ENCODE measurements at places on chromosomes 1 and 21.

DNA sequence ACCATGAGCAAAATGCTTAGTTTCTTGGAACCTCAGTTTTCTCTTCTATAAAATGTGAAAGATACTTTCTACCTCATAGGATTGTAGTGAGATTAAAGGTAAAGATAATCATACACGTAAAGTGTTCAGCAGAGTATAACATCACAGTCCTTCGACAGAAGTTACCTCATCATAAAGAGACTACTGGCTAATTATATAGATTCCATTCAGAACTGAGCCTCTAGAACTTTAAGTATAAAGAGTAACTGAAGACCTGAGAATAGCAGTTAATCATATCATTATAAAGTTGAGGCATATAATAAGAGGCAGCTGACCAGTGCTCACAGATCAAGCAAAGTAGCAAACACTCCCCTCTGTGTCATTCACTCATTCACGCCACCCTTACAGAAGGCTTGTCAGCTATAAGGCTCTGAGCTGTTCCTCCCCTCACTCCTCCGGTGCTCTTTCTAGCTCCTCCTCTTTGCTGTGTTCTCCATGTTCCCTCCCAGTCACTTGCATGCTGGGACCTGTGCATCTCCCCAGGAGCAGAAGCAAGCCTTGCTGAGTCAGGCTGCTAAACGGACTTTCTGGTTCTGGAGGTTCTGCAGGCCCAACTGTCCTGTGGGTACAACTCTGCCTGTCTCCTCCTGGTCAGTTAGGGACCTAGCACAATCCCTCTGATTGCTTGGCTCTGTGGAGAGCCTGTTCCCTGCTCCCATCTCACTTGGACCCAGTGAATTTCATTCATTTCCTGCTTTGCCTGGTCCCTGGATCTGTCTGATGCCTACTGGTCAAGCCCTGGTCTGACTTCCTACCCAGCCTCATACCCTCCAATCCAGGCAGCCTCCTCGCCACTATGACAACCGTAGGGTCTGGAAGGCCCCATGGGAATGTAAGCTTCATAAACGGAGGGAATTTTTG is 28.3 kb upstream of the LY9 start:
- DNase-seq, result no peak

- no peak for DNase-seq
These were observed 158.7 kb upstream of the EDN2 start for GRCh38 chr1:41642922-41643821.

DNA sequence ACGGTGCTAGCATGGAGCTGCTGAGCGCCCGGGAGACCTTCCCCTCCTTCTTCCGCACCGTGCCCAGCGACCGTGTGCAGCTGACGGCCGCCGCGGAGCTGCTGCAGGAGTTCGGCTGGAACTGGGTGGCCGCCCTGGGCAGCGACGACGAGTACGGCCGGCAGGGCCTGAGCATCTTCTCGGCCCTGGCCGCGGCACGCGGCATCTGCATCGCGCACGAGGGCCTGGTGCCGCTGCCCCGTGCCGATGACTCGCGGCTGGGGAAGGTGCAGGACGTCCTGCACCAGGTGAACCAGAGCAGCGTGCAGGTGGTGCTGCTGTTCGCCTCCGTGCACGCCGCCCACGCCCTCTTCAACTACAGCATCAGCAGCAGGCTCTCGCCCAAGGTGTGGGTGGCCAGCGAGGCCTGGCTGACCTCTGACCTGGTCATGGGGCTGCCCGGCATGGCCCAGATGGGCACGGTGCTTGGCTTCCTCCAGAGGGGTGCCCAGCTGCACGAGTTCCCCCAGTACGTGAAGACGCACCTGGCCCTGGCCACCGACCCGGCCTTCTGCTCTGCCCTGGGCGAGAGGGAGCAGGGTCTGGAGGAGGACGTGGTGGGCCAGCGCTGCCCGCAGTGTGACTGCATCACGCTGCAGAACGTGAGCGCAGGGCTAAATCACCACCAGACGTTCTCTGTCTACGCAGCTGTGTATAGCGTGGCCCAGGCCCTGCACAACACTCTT is 1.1 kb downstream of the TAS1R3 start:
- no peak for DNase-seq

GRCh38 chr1:16926491-16927073 is 4.9 kb downstream of the CROCC start:
- DNase-seq, result no peak

DNA sequence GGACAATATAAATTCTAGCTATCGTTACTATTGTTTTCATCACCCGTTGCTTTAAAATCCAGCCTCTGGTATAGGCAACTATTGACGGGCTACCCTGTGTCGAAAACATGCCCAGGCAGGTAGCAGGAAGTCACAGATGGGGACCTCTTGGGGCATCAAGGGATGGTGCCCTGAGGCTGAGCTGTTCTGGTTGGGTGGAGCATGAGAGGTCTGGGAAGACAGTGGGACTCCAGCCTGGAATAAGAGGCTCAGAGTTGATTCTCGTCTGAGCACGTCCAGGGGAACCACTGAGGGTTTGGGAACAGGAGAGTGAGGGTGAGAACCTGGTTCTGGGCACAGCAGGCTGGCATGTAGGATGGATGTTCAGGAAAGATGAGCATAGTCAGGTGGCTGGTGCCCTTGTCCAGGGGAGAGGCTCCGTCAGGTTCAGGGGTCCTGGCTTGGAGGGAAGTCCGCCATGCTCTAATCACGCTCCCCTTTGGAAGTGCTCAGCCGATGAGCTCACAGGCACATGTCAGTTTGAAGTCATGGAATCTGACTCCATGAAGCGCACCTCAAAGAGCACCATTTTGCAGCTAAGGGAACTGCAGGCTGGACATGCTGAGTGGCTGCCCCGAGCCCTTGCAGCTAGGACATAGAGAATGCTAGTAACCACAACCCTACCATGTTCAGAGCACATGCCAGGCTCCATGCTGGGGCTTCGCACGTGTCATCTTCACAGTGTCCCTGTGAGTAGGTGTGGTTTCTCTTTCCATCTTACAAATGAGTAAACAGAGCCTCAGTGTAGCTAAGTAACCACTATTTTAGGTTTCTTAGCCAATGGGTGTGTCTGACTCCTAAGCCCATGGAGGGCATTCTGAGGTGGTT is 21.0 kb downstream of the PCSK9 start:
- no peak for DNase-seq

GRCh38 chr1:188615321-188615720 is 1786.6 kb downstream of the PLA2G4A start:
- no peak for DNase-seq

DNA sequence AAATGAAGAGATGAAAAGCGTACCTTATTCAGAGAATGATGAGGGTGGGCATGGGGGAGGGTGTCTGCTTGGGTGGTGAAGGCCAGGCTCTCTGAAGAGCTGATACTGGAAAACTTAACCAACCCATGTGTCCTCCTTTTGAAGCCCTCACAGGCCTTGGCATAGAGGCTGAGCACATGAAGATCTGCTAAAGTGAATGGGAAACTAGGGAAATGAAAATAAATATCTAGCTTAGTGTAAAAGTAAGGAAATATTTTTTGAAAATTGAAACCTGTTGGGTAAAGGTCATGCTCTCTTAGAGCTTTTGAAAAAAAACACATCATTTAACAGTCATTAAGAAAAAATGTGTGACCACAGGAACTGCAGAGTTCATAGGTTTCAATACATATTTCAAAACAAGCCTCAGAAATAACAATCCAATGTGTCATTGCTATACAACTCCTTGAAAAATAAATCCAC is 40.5 kb upstream of the RALGPS2 start:
- DNase-seq, result no peak

DNA sequence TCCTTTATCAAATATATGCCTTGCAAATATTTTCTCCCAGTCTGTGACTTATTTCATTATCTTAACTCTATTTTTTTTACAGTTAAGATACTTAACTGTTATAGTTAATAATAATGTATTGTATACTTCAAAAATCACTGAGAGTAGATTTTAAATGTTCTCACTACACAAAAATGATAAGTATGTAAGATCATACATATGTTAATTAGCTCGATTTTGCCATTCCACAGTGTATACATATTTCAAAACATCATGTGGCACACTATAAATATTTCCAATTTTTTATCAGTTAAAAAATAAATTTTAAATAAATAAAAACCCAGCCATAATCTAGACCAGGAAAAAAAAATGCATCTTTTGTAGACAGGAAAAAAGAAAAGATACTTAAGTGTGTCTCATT is 27.2 kb downstream of the CTTNBP2NL start:
- DNase-seq, result no peak

DNA sequence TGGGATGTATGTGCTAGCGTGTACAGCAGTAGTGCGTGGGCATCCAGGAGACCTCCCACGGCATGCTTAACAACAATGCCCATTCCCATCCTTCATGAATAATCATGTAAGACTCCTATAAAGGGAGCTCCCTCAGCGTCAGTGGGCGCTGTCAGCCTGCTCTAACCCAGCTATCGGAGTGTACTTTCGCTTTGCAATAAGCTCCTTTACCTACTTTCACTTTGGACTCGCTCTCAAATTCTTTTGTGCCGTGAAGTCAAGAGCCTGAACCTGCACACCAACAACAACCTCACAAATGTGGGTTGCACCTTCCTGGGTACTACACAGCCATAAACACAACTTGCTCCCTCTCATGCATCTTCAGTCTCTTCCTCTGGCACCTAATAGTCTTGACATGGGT is 114.8 kb upstream of the PAXBP1 start:
- DNase-seq, result no peak

DNA sequence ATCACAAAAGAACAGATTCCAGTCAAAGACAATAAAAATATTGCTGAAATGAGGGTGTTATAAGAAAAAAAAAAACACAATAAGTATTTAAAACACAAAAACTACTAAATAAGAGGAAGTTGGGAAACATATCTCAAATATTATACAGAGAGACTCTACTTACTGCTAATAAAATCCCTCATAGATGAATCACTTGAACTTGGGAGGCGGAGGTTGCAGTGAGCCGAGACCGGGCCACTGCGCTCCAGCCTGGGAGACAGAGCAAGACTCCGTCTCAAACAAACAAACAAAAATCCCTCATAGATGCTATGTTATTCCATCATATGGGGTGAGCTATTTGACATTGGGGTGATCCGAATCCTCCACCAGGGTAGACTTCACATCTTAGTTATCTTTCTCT is 48.0 kb upstream of the ZNF281 start:
- no peak for DNase-seq

- DNase-seq, result no peak
These were observed 11.2 kb downstream of the MKNK1 start for GRCh38 chr1:46592823-46593222.

DNA sequence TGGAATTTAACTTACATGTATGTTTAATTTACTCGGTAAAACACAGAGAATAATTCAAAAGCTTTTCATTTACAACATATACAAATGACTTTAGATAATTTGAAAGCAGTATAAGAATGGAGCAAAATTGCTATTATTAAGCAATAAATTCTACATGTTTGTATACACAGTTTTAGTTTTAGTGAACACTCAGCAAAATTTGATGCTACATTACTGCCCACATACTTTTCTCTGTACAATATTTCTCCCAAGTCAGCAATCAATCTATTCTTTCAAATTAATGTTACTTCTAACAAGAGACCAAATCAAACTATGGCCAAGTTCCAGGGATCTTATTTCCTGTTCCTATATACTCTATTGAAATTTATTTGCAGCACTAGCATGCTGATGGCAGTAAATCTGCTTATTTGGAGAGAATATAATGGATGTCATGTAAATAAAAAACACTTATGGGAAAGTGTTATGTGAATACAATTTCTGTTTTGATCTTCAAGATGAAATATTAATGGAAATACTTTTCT is 82.6 kb upstream of the BRINP3 start:
- DNase-seq, result no peak

GRCh38 chr1:212700892-212701819 is 1.5 kb upstream of the BATF3 start:
- peak; percentile 11 for DNase-seq

DNA sequence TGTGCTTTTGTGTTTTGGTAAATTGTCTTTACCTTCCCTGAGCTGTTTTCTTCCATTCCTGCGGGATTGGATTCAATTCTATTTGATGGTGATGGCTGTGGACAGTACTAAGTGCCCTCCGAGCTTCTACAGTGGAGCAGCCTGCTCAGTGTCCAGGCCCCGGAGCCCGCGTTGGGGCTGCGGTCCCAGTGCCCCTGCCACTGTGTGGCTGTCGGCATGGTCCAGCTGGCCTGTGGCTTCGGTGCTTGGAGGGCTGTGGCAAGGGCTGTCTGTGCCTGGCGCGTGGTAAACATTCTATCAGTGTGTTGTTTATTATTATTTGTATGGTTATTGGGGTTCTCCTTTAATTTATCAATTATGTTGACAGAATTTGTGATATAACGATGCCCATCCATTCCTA is 109.1 kb upstream of the COL6A1 start:
- no peak for DNase-seq

DNA sequence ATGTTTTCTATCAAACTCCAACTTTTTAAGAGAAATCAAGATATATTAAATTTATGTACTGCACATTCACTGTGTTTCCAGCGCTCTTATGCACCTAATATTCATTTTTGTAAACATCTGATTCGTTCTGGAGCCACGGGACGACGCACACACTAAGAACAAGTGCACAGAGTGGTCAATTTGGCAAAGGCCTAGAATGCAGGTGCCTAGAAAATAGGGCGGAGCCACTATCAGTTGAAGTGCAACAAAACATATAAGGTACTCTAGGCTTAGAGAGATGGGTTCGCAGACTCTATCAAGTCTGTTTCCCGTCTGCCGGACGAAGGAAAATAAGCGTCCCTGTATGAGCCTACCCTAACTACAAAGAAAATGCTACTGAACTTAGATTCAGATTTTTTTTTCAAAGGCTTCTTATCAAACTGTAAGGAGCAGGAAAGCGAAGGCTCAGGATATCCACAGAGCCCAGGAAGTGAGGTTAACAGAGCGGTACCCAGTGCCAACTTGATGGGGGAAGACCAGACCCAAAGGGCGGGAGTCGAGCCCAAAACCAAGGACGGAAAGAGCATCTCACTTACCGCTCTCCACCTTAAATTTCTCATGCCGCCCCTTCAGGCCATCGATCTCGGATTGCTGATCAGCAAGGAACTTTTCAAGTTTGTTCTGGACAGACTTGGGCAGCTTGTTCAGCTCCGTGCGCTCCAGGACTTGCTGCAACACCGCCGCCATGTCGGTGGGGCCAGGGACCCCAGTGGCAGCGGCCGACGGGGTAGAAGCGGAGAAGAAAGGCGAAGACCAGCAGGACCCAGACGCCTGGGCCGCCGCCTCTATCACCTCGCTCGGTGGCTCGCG is 526 bp downstream of the TPR start:
- DNase-seq, result peak; percentile 23

DNA sequence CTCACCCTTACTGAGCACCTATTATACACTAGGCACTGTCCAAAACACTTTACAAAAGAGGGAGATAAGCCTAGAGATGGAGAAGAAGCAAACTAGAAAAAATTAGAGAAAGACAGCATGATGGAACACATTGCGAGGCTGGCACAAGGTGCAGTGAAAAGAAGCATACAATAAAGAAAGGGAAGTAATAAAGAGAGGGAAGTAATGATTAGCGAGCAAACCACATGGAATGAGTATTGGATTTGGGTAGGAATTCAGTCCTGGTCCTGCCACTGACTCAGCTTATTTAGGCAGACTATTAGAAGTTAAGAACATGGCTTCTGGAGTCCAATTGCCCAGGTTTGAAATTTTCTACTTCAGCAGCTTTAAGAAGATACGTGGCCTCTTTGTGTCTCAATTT is 32.6 kb upstream of the FNBP1L start:
- no peak for DNase-seq
